RWPE2 (cell line): ENCODE measurements at places on chromosomes 2 and 18.

DNA sequence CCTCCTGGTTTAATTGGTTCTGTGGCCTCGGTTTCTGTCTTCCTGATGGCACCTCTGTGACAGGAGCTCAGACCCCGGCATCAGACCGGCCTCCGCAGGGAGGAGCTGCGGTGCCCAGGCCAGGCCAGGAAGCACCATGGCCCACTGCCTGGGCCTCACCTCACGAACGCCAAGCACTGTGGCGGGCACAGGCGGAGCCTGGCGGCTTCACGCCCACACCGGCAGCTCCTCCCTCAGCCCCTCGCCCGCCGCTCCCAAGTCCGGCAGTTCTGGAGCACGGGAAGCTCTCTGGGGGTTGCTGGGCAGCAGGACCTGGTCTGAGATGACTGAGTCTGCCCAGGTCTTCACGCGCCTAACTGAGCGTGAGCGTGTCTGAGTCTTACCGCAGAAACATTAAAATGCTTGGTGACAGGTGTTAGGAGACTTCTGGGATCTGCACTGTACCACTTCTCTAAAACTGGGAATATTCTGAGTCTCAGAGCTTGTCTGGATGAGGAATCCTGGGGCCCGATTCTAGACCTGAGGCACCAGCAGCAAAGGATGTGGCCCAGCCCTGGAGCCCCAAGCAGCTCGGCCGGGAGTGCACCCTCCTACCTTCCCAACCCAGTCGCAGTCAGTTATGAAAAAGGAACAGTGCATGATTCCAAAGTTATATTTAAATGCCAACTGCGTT, 21.9 kb downstream of the RTP5 start:
- no peak for DNase-seq

DNA sequence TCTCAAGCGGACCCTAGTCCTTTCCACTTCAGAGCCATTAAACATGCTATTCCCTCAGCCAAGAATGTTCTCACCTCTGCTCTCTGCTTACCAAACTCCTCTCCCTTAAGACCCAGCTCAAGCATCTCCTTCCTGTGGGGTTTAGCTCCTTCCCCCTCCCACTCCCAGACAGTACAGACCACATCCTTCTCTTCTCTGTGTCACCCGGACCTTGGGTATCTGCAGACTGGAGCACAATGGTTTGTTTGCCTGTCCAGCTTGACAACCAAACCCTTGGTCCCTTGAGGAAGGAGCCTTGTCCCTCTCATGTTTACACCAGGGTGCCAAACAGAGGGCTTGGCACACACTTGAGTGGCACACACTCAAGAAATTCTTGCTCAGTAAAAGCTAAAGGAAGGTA, 4.1 kb upstream of the CD8A start:
- DNase-seq, result no peak

DNA sequence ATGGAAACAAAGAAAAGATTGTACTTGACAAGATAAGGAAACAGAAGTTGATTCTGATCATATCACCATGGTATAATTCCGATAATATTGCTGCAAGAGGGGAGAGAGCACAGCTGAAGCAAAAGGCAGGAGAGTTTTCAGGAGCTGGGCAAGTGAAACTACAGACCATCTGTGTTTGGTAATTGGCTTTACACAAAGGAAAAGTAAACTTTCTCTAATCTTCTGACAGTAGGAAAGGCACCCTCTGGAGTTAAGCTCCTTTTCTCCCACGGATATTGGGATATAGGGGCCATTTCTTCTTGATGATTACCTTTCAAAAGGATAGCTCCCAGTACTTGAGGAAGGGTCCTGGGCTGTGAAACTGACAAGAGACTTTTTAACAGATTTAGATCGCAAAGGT, 29.9 kb upstream of the REG3A start:
- no peak for DNase-seq

GRCh38 chr2:85266146-85267041, 61.4 kb downstream of the TGOLN2 start:
- DNase-seq, result no peak

- DNase-seq, result no peak
These were observed 273.5 kb downstream of the NBAS start for GRCh38 chr2:15287447-15288184.
